ENCODE measurements at places on chromosomes 13 and 19.

GRCh38 chr19:10718205-10719196 is 622 bp downstream of the DNM2 start:
- DNase-seq = peak; percentile 56

DNA sequence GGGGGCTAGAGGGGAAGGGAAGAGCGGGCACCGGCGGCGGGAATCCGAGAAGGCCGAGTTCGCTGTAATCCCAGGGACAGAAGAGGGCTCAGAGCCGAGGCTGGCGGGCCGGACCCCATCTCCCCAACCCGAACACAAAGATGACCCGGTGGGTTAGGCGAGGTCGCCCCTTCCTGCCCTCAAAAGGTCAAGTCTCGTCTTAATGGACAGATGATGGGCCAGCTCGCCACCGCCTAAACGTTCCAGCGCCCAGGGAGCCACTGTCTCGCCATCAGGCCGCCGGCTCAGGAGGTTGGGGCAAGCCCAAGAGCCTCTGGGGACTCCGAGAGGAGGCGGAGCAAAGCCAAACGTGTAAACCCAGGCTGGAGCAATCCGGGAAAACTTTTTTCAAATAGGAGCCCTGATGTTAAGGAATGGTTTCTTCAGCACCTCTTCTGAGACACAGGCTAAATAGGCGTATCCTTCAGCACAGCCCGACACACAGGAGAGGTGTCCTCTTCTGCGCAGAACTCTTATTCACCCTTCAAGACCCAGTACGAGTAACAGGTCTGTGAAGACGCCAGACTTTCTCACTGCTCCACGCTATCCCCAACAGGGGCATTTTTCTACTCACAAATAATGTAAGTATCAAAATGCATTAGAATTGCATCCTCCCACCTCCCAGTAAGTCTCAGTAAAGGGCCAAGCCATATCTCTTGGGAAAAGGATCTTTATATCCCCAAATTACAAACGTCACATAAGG is 6.3 kb upstream of the POU4F1 start:
- no peak for DNase-seq

DNA sequence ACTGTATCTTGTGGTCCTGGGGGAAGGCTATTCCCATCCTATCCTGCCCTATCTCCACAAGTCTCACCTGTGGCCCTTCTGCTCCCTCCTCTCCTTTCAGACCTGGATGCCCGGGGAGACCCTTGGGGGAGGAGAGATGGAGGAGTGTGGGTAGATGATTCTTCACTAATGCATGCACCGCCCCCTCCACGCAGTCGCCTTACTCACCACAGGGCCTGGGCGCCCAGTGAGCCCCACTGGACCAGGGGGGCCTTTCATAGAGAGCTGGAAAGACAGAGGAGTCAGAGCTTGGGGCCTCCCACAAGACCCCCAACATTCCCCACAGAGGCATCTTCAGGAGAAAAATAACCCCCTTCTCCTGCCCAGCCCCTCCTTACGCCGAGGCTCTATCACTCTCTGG is 14.3 kb downstream of the COL5A3 start:
- no peak for DNase-seq

GRCh38 chr13:46496086-46496485 is 56.9 kb upstream of the LRCH1 start:
- DNase-seq = no peak

GRCh38 chr19:22144394-22144793 is 52.4 kb downstream of the ZNF676 start:
- DNase-seq = no peak

DNA sequence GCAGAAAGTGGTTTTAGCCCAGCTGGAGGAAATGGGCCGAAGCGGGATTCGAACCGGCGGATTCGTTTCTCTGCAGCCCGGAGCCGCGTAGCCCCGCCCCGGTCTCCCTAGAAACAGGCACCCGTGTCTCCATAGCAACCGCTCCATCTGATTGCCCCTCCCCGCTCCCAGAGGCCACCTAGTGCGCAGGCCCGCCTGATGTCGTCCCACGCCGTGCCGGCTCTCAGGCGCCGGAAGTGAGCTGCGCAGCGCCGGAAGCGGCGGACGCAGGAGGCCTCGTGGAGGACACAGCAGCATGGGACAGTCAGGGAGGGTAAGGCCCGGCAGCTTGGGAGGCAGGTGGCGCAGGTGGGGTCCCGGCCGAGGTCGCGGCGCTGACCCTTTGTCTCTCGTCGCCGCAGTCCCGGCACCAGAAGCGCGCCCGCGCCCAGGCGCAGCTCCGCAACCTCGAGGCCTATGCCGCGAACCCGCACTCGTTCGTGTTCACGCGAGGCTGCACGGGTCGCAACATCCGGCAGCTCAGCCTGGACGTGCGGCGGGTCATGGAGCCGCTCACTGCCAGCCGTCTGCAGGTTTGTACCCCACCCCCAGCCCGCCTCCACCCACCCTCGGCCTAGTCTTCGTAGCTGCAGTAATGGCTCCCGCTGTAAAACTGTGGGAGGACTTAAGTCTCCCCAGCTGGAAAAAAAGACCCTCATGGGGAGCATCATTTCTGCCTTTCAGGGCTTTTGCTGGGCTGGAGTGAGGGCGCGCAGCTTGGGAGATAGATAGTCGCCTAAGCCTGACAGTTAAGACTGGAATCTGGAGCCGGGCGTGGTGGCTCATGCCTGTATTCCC is at the start of gene PPAN:
Gene PPAN, plus strand, starts transcription at position 263 of the 837 bp plus-strand sequence. Its CDS starts 33 bp downstream, at position 296.
- DNase-seq = peak; percentile 98

DNA sequence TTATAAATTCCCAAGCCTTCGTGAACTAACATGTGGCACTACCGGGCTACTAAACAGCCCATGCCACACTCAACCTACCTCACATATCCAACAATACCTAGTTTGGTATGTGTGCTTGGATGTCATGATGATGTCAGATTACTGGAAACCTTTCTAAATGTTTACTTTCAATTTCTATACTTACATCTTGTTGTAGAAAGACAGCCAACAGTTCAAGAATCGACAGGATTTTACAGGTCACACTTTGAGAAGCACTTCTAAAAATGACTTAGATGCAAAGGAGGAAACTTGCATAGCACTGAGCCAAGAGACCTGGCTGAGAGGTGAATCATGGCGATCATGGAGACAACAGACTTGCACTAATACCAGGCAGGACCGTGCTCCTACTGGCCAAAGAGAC is 209.9 kb downstream of the COL4A1 start:
- no peak for DNase-seq

DNA sequence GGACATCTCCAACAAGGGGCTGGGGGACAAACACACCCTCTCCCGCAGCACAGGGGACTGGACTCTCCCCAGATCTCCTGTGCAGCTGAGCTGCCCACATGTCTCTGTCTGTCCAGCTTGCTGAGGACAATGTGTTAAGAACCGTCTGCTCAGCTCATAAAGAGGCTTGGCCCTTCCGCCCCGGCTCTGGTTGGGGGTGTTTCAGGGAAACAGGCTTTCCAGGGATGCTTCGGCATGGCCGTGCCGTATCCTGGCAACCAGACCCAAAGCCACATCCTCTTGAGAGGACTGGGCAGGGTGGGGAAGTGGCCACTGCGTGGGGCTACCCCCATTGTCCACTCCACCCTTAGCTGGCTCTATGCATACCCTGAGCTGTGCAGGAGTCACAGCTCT is 41.1 kb upstream of the CHST8 start:
- no peak for DNase-seq

- no peak for DNase-seq
Observed at GRCh38 chr19:55661826-55662225, 7.0 kb downstream of the U2AF2 start.

DNA sequence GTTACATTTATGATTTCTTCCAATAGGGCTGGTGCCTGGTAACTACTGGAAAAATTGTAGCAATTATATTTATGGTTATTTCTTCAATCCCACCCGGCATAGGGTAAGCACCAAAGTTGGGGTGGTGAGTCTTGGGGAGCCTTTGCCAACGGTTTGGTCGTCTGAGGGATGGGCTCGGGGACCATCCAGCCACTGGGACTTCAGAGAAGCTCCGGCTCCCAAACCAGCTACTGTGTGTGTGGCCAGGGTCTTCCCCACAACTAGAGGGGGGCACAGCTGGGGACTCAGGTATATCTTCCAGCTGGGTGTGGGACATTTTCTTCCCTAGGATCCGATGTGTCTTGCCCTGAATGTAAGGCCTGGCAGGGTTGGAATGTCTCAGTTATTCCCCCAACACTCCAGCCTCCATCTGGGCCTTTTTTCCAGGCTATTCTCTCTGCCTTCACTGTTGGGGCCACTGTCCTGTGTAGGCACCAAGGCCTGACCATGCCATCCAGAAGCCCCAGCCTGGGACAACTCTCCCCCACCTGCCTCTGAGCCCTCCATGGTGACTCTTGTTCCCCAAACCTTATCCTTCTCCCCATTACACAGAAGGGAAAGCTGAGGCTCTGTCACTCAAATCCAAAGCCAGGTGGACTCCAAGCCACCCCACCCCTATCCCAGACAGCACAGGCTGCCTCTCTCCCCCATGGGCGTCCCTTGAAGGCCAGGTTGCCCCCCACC is 1.1 kb upstream of the IFI30 start:
- DNase-seq = peak; percentile 25

DNA sequence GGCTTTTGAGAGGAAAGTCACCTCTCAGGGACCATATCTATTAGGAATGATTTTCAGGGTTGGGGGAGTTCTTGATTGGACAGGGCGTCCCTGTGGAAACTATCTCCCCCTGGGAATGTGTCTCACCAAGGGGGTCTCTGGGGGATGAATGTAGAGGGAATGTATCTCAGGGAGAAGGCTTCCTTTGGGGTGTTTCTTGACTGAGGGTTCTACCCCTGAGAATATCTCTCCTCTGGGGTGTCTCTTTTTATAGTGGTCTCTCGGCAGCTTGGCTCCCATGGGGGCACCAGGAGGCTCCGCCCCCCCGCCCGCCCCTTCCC is 1.0 kb downstream of the RTBDN start:
- no peak for DNase-seq

GRCh38 chr13:97780486-97780885 is 173.0 kb upstream of the IPO5 start:
- no peak for DNase-seq

- DNase-seq = no peak
Observed at GRCh38 chr13:100707818-100708740, 33.5 kb upstream of the TMTC4 start.

- peak; percentile 97 for DNase-seq
Observed at GRCh38 chr19:40777937-40778705, at the start of gene RAB4B. TSS of gene RAB4B (plus strand) at chr19:40778247. CDS start at chr19:40778376, 129 bp downstream.

GRCh38 chr19:13996928-13997630 is 9.0 kb downstream of the RFX1 start:
- DNase-seq = no peak

- no peak for DNase-seq
Observed at GRCh38 chr13:90868321-90868920, 479.1 kb upstream of the MIR17HG start.

DNA sequence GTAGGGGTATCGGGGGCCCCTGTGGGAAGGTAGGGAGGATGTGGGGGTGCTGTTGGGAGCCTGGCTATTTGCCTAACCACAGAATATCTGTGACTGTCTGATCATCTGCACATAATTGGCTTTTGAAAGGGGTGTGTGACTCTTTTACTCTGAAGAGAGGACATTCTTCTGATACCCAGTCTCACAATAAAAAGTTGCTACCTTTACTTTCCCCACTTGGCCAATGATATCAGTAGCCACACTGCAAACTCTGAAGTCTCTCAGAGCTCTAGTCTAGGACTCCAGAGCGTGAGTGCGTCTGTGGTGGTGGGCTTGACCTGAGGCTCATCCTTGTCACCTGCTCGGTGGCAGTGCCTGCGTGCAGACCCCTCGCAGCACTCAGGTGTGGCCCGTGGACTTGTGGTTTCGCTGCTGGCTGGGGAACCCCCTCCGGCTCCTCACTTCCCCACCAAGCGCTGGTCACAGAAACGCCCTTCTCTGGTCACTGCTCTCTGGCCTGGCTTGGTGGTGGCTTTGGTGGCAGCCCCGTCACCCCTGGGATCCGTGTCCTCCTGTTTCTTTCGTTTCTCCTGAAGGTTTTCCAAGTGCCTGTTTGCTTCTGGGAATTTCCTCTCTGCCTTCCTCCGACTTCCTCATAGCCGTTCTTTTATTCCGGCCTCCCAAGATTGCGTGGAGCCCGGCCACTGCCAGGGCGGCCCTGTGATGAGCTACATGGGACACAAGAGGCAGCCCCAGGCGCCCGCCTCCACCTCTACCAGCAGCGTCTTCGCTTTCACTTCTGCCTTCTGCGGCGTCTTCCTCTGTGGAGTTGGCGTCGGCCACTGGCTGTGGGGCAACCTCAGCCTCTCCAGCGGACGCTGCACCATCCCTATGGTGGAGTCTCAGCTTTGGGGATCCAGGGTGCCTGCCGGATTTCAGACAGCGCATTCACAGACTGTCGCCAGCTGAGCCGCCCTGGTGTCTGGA is 78.0 kb downstream of the ATP11A start:
- DNase-seq = peak; percentile 60

GRCh38 chr13:112855859-112856258 is 113.2 kb upstream of the MCF2L start:
- no peak for DNase-seq

GRCh38 chr19:7382694-7383093 is 34.0 kb downstream of the ARHGEF18 start:
- DNase-seq = no peak

DNA sequence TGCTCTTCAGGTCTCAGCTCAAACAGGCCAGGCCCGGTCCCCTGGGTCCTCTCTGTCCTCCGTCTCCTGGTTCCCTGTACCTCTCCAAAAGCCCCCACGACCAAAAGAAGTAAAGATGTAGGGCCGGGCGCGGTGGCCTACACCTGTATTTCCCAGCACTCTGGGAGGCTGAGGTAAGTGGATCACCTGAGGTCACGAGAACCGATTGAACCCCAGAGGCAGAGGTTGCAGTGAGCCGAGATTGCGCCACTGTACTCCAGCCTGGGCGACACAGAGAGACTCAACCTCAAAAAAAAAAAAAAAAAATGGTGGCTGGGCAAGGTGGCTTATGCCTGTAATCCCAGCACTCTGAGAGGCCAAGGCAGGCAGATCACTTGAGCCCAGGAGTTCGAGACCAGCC is 22.0 kb upstream of the BCL3 start:
- no peak for DNase-seq

GRCh38 chr13:99653526-99653925 is 152.3 kb downstream of the TM9SF2 start:
- DNase-seq = no peak

GRCh38 chr13:37601648-37602440 is 3.3 kb upstream of the POSTN start:
- DNase-seq = no peak

DNA sequence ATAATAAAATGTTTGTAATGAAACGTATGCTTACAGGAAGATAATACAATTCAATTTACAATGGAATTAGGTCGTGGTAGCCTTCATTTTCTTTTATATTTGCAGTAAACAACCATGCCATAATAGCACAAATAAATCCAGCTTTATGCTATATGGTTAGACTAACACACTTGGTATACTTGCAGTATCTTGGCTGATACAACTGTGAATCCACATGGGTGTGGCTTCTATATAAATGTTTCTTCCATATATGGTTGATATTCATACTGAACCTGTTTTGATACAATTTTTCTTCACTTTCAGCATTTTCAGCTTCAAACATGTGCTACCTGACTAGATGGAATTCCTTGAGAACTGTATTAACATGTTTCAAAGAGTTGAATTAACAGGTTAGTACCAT is 20.4 kb upstream of the SPRY2 start:
- no peak for DNase-seq

GRCh38 chr13:40780822-40781401 is 8.5 kb upstream of the SLC25A15 start:
- no peak for DNase-seq

GRCh38 chr13:52002361-52002760 is 8.9 kb downstream of the ATP7B start:
- no peak for DNase-seq

- no peak for DNase-seq
Observed at GRCh38 chr13:98320561-98321105, 143.6 kb upstream of the RNF113B start.

GRCh38 chr13:112456138-112457056 is 80.2 kb downstream of the SPACA7 start:
- DNase-seq = no peak

Measured in germinal center (tissue), 1 donor.